Effector memory CD4-positive, alpha-beta T cell (primary cell): ENCODE measurements at places on chromosomes 2 and 18.

GRCh38 chr2:168401771-168402170 is 54.3 kb upstream of the CERS6 start:
- H3K36me3 ChIP-seq: no peaks in the 10 kb centered on the region
- H3K4me1 ChIP-seq: no peaks in the 10 kb centered on the region
- no peak overlapping the region for H3K27ac ChIP-seq
- no peaks in the 10 kb centered on the region for H3K27me3 ChIP-seq
- no peak for DNase-seq

DNA sequence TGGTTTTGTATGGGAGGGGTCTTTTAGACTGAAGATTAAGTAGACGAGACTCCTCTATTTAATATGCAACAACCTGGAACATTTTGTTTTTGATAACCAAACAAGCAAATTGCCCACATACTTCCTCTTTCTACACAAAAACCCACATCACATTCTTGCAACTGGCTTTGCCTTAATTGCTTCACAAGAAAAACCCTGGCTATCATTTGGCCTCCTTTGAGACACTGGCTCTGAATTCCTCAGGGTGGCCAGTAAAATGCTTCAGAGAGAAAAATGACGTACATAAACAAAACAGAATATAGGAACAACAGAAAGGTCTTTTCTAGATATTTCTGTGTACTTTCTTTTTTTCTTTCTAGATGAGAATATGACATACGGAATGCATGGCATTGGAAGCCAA is 103.0 kb downstream of the TRIB2 start:
- no peaks in the 10 kb centered on the region for H3K36me3 ChIP-seq
- H3K4me3 ChIP-seq: no peak overlapping the region
- H3K27ac ChIP-seq: no peak overlapping the region
- no peaks in the 10 kb centered on the region for H3K27me3 ChIP-seq
- no peak for DNase-seq

GRCh38 chr2:25230948-25231311 is 62.5 kb upstream of the POMC start:
- no peaks in the 10 kb centered on the region for H3K4me1 ChIP-seq
- H3K4me3 ChIP-seq: no peak overlapping the region
- no peak for DNase-seq
- peaks cover 39% of the 10 kb centered on the region for H3K36me3 ChIP-seq
- H3K27ac ChIP-seq: no peak overlapping the region

- DNase-seq: no peak
- H3K4me3 ChIP-seq: no peak overlapping the region
- H3K27me3 ChIP-seq: no peaks in the 10 kb centered on the region
- peak overlapping the region; percentile 0 for H3K27ac ChIP-seq
Measured at GRCh38 chr2:169108099-169108884, 38.9 kb downstream of the DHRS9 start.

- H3K4me3 ChIP-seq: no peak overlapping the region
- no peak for DNase-seq
- no peaks in the 10 kb centered on the region for H3K4me1 ChIP-seq
- peaks cover 27% of the 10 kb centered on the region for H3K36me3 ChIP-seq
Measured at GRCh38 chr2:20635113-20635510, 15.8 kb downstream of the HS1BP3 start.

DNA sequence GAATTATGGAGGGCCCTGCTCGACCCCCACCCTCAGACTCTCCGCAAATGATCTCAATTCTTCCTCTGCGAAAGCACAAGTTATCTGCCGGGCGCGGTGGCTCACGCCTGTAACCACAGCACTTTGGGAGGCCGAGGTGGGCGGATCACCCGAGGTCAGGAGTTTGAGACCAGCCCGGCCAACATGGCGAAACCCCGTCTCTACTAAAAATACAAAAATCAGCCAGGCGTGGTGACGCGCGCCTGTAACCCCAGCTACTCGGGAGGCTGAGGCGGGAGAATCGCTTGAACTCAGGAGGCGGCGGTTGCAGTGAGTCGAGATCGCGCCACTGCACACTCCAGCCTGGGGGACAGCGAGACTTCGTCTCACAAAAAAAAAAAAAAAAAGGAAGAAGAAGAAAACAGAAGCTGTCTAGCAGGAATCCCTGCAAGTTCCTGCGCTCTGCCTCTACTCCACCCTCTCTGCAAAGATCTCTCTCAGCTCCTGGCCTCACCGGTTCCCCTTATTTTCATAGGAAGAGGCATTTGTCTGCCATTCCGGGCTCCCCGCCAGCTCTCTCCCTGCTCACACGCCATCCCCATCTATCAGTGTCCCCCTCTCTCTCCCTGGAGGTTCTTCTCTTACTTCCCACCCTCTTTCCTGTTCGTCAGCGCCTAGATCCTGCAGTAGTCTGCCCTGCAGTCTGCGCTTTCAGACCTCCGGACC is 13.5 kb upstream of the COLEC12 start:
- no peaks in the 10 kb centered on the region for H3K4me1 ChIP-seq
- no peak overlapping the region for H3K27ac ChIP-seq
- H3K4me3 ChIP-seq: no peak overlapping the region
- H3K36me3 ChIP-seq: no peaks in the 10 kb centered on the region

- no peak for DNase-seq
- H3K27me3 ChIP-seq: no peaks in the 10 kb centered on the region
- H3K4me1 ChIP-seq: no peaks in the 10 kb centered on the region
- H3K4me3 ChIP-seq: no peak overlapping the region
- no peak overlapping the region for H3K27ac ChIP-seq
- no peaks in the 10 kb centered on the region for H3K36me3 ChIP-seq
Measured at GRCh38 chr2:192735447-192735846, 540.7 kb upstream of the TMEFF2 start.

DNA sequence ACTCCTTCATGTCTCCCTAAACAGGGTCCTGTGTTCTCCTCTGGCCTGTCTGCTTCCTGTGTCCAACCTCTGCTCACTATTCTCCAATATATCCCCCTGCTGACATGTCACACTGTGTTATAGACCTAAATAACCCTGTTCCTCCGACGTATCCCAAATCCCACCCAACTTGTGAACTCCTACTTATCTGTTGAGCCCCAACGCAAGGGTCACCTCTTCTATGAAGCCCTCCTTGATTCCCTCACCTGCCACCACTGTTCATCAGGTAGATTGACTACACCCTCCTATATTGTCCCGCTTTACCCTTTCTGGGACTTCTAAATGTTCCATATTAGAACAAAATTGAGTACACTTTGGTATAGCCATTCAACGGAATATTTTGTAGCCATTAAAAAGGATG is 42.1 kb downstream of the PCARE start:
- H3K4me3 ChIP-seq: no peak overlapping the region
- peaks cover 5% of the 10 kb centered on the region for H3K4me1 ChIP-seq
- H3K36me3 ChIP-seq: no peaks in the 10 kb centered on the region
- H3K27ac ChIP-seq: no peak overlapping the region
- DNase-seq: no peak
- no peaks in the 10 kb centered on the region for H3K27me3 ChIP-seq

DNA sequence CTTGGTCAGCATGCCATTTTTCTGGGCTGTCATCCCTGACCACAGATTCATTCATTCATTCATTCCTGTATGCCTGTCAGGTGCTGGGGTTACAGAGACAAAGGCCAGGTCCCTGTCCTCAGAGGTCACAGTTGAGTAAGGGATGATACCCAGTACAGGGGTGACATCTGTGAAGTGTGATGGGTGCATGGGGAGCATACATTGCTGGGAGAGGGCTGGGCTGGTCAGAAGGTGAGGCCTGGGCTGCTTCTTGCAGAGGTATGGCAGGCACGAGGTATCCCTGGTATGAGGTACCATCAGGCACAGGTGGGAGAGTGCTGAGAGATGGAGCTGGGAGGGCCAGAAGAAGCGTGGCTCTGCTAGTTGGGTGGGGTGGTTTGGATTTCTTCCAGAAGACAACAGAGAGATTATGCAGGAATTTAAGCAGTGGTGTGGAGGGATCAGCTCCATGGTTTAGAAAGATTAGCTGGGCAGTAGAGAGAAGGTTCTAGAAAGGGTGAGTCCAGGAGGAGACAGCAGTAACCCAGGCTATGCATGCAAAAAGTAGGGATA is 181.9 kb upstream of the HAAO start:
- no peaks in the 10 kb centered on the region for H3K36me3 ChIP-seq
- H3K4me3 ChIP-seq: no peak overlapping the region
- no peak overlapping the region for H3K27ac ChIP-seq
- no peaks in the 10 kb centered on the region for H3K4me1 ChIP-seq
- no peak for DNase-seq

- H3K27me3 ChIP-seq: no peaks in the 10 kb centered on the region
- DNase-seq: no peak
- no peaks in the 10 kb centered on the region for H3K36me3 ChIP-seq
- H3K27ac ChIP-seq: no peak overlapping the region
Measured at GRCh38 chr2:241014224-241014623, 15.8 kb downstream of the SNED1 start.

- H3K27me3 ChIP-seq: no peaks in the 10 kb centered on the region
- no peak overlapping the region for H3K27ac ChIP-seq
- DNase-seq: no peak
- H3K36me3 ChIP-seq: no peaks in the 10 kb centered on the region
- H3K4me1 ChIP-seq: no peaks in the 10 kb centered on the region
Measured at GRCh38 chr2:223050188-223050587, 1.8 kb upstream of the KCNE4 start.

GRCh38 chr2:46143429-46144132 is 153.6 kb upstream of the EPAS1 start:
- no peaks in the 10 kb centered on the region for H3K36me3 ChIP-seq
- no peak overlapping the region for H3K4me3 ChIP-seq
- H3K4me1 ChIP-seq: no peaks in the 10 kb centered on the region
- no peak for DNase-seq
- no peak overlapping the region for H3K27ac ChIP-seq

GRCh38 chr18:65363011-65363410 is 387.8 kb upstream of the CDH7 start:
- no peak for DNase-seq
- H3K27ac ChIP-seq: no peak overlapping the region
- no peaks in the 10 kb centered on the region for H3K36me3 ChIP-seq
- no peaks in the 10 kb centered on the region for H3K27me3 ChIP-seq

DNA sequence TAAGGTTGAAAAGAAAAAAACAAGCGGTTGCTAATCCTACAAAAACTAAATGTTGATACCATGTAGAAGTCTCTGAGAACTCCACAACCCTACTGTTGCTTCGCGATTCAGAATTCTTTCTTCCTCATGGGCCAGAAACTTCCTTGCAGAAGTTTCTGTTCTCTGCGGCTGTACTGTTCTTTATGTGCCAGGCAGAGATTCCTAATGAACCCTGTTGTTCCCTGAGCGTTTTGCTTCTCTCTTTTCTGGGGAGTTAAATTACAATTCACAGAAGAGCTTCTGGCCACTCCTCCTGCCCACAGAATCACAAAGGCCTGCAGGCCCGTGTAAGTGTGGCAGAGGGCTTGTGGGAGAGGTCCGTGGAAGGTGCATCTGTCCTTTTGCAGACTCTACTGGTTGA is 1.8 kb upstream of the THNSL2 start:
- DNase-seq: no peak
- H3K27me3 ChIP-seq: no peaks in the 10 kb centered on the region
- no peak overlapping the region for H3K4me3 ChIP-seq

- H3K27me3 ChIP-seq: no peaks in the 10 kb centered on the region
- DNase-seq: no peak
- peak overlapping the region; percentile 74 for H3K4me3 ChIP-seq
- H3K4me1 ChIP-seq: peaks cover 35% of the 10 kb centered on the region
- H3K27ac ChIP-seq: peak overlapping the region; percentile 72
Measured at GRCh38 chr2:96815326-96816126, 542 bp upstream of the CNNM3 start.

DNA sequence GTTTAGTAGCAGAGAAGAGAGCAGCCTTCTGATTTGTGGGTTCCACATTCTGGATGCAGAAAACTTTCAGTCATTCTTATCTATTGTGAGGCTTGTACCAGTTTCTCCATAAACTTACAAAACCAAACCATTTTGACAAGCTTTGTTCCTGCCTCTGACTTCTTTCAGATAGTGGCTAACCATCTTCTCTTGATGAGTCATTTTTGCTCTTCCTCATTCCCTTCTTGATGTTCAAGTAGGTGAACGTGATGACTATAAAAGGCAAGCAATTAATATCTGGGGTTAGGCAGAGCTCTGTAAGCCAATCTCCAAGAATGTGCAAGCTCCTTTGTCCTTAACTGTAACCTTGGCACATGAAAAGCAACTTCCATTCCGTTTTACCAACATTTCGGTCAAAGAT is 2083.1 kb upstream of the PIK3C3 start:
- H3K27ac ChIP-seq: no peak overlapping the region
- H3K4me1 ChIP-seq: no peaks in the 10 kb centered on the region
- no peaks in the 10 kb centered on the region for H3K36me3 ChIP-seq
- H3K4me3 ChIP-seq: no peak overlapping the region
- DNase-seq: no peak
- no peaks in the 10 kb centered on the region for H3K27me3 ChIP-seq

DNA sequence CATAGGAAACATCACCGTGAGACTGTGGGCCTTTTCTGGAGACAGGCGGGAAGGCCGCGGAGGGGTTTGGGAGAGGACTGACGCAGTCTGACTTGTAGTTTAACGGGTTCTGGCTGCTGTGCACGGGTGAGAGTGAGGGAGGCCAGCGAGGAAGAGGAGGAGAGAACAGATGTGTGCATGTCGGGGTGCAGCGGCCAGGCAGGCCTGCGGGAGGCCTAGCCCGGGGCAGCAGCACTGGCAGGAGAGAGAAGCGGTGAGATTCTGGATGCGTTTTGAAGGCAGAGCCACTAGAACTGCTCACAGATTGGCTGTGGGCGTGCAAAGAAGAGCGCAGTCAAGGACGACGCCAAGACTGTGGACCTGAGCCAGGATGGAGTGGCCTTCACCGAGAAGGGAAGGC is 53.9 kb downstream of the PTGR3 start:
- DNase-seq: no peak
- H3K27ac ChIP-seq: no peak overlapping the region
- no peaks in the 10 kb centered on the region for H3K4me1 ChIP-seq
- no peaks in the 10 kb centered on the region for H3K36me3 ChIP-seq

DNA sequence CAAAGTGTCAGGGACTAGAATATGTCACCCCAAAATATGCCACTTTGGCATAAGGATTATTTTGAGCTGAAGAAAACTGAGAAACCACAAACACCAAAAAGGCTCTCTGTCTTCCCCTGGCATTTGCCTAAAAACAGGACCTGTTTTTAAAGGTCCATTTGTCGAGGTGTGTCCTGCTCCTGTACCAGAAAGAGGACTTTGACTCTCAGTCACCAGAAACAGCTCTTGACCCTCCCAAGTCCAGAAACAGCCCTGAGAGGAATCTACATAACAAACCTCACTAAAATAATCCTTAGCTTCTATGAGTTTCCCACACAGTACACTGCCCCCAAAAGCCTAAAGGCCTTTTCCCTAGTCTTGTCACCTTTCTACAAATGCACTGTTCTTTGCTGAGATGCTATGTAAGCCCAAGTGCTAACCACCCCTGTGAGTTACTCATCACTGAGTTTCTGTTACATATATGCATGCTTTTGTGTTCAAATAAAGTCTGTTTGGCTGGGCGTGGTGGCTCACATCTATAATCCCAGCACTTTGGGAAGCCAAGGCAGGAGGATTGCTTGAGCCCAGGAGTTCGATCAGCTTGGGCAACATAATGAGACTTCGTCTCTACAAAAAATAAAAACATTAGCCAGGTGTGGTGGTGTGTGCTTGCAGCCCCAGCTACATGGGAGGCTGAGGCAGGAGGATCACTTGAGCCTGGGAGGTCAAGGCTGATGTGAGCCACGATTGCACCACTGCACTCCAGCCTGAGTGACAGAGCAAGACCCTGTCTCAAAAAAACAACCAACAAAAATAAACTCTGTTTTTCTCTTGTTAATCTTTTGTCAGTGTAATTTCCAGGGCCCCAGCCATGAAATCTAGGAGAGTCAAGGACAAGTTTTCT is 55.2 kb downstream of the RPL31 start:
- H3K4me1 ChIP-seq: no peaks in the 10 kb centered on the region
- H3K36me3 ChIP-seq: no peaks in the 10 kb centered on the region
- no peak for DNase-seq
- no peaks in the 10 kb centered on the region for H3K27me3 ChIP-seq
- H3K27ac ChIP-seq: no peak overlapping the region
